ENCODE measurements at places on chromosomes 1 and 21. TPM values are rescaled to one million over a fixed set of nuclear protein-coding genes. Genes with fewer than 3 reads are reported as not detected.

Gene BCL2L15
- polyA plus RNA-seq = 1.4 TPM

Gene ADAM30
- not detected for polyA plus RNA-seq

Gene GJC2
- polyA plus RNA-seq = 0.42 TPM

Gene LCE1B
- polyA plus RNA-seq = not detected
